Mucosa of gallbladder (tissue), 1 donor: ENCODE measurements at places on chromosomes 5 and 9.

GRCh38 chr9:94586316-94586715 is 7.3 kb downstream of the FBP2 start:
- DNase-seq = no peak

GRCh38 chr9:123174887-123175518 is 93.4 kb downstream of the STRBP start:
- DNase-seq = no peak

GRCh38 chr9:109966643-109967368 is 186.8 kb downstream of the PALM2AKAP2 start:
- no peak for DNase-seq

DNA sequence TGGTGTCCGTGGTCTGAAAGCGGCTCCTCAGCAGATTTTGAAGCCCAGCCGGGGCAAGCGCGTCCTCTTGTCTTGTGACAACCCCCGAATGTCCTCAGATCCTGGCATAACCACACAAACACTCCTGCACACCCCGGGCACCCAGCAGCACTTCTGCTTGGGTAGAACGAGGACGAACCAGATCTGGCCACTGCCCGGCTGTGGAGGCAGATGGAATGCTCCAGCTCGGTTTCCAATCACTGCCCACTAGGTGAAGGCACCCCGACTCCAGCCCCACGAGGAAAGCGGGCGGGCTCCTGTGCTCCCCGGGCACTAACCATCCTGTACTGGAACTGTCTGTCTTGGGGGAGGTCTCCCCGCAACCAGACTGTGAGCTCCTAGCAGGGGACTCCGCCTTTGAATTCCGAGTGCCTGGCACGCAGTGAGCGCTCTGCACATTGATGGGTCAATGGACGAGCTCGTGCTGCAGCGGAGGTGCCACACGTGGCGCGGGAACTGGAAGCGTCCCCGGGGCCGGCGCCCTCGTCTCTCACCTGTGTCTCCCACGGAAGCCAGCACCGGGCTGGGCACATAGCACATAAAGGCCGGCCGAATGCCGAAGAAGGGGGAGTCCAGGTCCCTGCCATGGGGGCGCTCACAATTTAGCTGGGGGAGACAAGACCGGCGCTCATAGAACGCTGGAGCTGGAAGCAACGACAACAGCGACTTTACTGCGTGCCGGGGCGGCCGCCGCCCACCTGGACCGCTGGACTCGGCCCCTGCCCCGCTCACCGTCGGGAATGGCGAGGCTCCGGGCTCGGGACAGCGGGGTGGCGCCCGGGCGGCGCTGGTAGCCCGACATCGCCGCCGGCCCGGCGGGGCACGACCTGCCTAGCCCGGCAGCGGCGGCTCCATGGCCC is 608 bp downstream of the ENTR1 start:
- no peak for DNase-seq
